ENCODE measurements at places on chromosomes 5 and 9.

DNA sequence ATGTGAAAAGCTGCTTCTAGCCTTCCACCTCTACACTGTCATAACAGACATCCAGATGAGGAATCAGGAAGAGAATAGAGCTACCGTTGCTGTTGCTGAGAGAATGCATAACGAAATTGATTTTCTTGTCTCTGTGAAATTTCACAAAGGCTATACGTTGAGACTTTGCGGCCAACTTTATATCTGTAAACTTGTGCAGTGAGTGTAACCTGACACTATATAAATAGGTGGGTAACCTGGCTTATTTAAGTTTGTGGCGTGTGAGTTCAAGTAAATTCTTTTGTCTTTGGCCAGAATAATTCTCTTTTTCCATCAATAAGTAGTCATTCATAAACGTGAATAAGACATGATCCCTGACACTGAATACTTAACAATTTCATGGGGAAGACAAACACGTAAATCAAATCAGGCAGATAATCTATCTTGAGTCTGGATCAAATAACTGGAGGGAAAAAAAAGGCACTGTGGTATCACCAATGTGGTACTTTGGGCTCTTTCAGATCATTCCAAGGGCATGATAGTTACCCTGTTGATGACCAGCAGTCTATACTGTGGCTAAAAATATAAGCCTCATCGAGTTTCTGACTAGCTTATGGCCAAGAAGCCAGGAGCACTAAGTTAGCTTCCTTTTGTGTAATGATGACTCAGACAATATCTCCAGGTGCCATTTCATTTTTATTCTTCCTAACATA lies 98.2 kb upstream of the RASA1 start:
- DNase-seq = no peak

DNA sequence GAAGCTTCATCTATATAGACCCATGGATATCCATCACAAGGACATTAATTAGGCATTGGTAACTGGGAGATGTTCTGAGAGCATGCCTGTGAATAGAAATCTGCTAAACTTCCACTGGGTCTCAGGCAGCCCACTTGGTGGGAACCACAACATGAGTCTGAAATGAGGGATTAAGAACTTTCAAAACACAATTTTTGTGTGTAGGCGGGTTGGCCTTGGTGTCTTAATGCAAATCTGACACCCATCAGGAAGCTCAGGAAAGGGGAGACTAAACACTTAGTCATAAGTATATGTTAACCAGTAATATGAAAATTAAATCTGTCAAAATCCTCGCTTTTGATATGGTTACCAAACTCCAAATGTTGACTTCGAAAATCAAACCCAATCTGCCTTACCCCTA lies 113.2 kb downstream of the FANCC start:
- no peak for DNase-seq

DNA sequence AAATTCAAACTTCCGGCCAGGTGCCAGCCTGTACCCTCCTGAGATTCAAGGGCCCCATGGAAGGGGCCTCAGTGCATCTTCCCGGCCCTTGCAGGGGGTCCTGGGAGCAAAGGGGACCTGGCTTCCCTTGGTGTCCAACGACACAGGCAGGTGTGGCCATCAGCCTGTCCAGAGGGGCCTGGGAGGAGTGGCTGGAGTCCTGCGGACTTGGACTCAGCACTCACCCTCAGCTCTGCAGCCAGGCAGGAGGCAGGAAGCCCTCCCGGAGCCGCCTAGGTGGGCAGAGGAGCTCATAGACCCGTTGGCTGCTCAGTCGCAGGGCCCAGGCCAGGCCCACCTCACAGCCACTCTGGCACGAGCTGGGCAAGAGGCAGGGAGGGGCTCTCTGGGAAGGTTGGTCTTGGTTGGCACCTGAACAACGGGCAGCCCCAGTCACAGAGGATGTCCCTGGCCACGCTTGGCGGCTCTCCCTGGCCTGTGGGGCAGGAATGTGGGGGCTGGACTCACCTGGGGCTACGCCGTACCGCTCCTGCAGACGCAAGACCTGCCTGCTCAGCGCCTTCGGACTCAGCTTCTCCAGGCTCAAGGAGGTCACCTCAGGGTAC lies 53.8 kb upstream of the NRARP start:
- DNase-seq = no peak

DNA sequence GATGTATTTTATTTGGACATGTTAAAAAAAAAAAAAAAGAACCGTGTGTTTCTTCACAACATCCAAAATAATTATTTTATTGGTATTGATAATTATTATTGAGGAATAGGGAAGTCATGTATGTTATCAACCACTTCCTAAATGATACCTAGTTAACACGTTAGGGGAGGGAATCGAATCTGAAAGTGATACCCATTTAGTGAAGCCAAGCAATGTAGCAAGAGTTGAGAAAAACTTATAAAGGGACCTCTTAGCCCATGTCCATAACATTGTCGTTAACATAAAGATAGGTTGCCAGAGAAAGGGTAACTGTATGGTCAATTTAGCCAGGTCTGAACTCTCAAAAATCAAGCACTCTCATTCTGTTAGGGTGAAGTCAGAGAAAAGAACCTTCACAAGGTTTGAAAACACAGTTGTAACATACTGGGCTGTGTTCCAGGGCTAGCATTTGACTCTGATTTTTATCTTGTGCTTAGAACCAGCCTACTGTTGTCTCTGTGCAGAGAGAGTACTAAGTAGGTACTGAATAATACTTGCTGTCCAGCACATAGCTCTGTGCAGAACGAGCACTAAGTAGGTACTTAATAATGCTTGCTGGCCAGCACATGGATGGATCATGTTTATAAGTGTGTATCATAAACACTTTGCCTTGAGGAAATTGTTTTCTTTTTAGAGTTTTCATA lies 60.4 kb downstream of the GHR start:
- no peak for DNase-seq

DNA sequence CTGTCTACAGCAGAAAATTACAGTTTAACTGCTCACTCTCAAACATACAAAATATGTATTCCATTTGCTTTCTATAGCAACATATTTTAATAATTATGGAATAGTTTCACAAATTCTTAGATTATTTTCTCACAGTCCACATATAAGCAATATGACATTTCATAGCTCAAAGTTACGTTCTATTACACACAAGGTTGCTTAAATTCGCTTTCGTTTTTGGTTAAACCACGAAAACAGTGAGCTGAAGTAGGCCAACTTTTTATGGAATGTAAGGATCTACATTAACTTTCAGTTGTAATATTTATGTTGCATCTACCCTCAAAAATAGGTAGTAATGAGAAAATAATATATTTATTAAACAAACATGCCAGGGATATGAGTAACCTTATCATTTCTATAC lies 966.0 kb upstream of the ACO1 start:
- no peak for DNase-seq

DNA sequence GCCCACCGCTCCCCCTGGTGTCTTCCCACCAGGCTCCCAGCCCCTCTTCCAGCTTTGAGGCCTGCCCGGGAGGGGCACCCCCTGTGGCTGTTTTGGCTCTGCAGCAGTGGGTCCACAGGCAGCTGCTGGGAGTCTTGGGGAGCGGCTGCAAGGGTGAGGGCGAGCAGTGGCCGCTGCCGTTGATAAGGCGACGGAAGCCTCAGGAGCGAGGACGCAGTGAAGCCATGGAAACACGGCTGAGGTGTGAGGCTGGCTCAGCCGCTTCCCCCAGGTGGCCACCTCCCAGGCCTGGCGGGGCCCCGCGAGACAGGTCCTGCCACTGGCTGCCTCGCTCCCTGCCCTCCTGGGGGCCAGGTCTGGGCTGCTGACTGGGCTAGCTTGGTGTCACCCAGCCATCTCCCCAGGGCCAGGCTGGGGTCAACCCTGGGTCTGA lies 41.5 kb downstream of the CXXC5 start:
- DNase-seq = no peak

DNA sequence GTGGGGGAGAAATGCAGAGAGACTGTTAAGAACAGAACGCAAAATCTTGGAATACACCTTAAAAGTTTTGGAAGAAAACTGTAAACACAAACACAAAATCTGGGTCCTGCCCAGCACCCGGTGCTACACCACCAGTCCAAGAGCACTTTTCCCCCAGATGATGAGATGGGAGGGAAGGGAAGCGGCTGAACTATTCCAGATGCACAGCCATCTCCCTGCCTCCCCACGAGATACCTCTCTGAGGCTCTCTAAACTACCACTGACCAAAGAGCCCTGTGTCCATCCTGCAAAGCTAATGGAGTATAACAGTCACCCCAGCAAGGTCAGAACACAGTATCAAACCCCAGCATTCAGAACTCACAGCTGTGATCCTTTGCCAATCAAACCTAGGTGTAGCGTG lies 8.0 kb downstream of the SPARC start:
- DNase-seq = no peak

- DNase-seq = no peak
These were observed 128.8 kb upstream of the CACNA1B start for GRCh38 chr9:137748741-137749140.

DNA sequence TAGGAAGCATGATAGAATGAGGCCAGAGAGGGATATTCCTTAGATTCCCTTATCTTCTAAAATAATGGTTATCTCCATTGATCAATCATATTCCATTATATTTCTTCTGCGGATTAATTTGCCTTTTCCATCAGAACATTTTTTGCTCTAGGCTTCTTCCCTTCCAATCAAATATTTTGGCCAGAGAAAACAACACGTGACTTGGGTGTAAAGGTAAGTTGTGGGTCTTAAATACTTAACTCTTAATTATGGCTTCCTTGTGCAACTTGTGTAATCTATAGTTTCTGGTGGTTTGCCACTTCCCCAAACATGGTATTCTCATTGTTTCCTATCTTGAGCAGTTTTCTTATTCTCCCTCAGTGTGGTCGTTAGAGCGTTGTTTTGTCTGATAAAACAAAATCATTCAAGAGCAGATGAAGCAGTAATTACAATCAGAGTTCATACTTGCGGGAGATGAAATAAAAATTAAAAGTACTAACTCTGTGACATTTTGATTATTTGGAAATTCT lies 889.3 kb downstream of the MAT2B start:
- no peak for DNase-seq

GRCh38 chr5:125026867-125027731 lies 280.7 kb upstream of the ZNF608 start:
- no peak for DNase-seq

DNA sequence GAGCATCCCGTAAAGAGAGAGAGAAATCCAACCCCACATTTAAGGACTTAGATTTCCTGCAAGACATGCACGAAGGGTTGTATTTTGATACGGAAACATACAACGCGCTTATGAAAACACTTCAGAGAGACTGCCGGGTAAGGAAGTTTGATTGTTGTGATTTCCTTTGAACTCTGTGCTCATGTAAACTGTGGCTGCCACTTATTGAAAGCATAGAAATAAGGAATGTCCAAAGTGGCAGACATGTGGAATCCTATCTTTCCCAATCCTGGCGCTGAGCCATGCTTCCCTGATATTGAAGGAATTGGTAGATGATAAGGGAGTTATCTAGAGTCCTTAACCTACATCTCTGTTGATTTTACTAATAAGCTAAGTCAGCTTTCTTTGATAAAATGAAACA lies 119.4 kb downstream of the PRKACG start:
- no peak for DNase-seq

- peak; percentile 38 for DNase-seq
These were observed at the start of gene PCDHB10 for GRCh38 chr5:141192110-141192725. Gene PCDHB10 (plus strand): TSS chr5:141192353. CDS start chr5:141192553, 200 bp downstream.

- DNase-seq = no peak
These were observed 158.8 kb downstream of the MACROH2A1 start for GRCh38 chr5:135240283-135240633.

DNA sequence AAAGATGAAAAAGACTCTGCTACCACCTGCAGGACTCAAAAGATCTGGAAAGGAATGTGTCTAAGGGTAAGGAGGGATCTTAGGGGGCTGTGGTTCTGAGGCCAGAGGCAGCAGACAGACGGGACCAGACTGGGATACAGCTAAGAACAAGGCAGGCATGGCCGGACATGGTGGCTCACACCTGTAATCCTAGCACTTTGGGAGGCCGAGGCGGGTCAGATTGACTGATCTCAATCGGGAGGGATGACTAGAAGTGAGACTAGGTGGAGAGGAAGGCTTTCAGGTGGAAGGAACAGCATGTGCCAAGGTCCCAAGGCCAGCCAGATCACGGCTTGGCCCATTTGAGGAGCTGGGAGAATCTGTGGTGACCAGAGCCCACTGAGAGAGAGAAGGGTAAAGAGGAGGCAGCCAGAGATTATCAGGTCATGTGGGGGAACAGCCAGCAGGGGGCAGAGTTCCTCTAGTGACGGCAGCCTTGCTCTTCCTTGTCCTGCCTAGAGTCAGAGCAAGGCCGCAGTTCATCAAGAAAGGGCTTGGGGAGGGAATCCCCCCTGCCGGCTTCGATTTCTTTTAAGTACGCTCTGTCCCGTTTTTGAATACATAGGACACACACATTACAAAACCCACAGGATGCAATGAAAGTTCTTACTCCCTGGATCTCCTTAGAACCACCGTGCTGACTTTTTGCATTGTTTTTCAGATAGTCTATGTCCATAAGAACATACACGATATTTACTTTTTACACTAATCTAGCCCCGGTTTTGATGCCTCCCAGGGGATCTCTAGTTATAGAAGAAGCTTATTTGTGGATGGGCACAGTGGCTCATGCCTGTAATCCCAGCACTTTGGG lies 2.6 kb upstream of the OLFML2A start:
- peak; percentile 75 for DNase-seq

DNA sequence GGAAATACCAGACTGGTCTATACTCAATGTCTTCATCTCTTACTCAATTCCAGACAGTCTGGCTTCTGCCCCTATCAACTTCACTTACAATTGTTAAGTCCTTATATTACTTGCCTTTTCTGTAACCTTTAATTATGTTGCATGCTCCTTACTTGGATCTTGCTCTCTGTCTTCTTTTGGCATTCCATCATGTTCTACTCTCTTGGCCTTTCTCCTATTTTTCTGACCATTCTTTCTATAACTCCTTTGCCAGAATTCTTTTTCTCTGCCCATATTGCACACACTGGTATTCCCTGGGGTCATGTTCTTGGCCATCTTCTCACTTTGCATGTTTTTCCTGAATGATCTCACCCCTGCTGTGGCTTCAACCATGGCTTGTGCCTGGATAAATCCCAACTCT lies 209.8 kb upstream of the ZNF462 start:
- DNase-seq = no peak

DNA sequence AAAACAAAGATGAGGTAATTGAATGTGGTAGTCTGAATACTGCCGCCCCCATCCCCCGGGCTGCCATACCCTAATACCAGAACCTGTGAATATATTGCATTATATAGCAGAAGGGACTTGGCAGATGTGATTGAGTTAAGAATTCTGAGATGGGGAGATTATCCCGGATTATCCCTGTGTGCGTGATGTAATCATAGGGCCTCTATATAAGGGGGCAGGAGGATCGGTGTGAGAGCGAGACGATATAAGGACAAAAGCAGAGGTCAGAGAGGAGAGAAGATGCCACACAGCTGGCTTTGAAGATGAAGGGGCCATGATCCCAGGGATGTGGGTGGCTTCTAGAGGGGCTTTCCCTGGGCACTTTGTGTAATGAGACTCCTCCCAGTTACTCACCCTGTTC lies 101.7 kb upstream of the TLE1 start:
- DNase-seq = no peak

- no peak for DNase-seq
These were observed 136.8 kb downstream of the ASTN2 start for GRCh38 chr9:117278020-117278419.
